Mammary epithelial cell (primary cell): ENCODE measurements at places on chromosomes 5 and 9.

DNA sequence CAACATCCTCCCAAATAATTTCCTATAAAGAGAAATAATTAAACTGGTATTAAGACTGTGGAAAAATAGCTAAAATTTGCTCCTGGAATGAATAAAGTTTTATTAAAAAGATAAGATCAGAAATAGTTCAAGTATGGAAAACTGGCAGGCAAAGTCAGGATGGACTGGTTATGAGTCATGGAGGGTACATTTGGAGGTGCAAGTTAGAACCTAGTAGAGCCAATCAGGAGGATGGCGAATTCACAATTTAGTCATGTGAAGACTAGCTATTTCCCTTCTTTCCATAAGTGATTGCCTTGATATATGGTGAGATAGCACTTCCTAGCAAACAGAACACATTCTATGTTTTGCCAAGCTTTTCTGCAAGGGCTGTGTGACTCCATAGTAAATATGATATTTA lies 1303.5 kb downstream of the EFNA5 start:
- peak; percentile 20 for DNase-seq

GRCh38 chr5:92941806-92942205 lies 639.2 kb downstream of the NR2F1-AS1 start:
- no peak for DNase-seq

DNA sequence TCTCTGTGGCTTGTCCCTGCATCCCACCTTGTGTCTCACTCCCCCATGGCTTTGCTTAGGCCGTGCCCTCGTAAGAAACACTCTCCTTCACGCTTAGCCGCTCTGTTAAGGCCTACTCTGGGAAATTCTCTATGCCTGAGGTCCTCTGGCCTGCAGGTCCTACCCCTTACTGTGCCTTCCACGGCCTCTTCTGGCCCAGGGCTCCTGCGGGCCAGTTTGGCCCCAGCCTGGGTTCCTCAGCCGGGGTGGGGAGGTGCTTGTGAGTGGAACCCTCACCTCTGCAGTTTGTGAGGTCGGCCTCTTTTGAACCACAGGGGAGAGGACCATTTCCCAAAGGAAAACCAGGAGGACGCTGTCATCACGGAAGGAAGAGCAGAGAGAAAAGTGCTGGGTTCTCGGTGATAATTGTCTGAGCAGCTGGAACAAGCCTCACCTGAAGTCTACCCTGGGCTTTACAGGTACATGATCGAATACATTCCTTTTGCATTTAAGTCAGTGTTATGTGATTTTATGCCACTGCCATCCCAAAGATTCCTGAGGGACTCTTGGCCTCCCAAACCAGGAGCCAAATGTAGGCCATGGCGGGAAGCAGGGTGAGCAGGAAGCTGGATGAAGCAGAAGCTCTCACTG lies 28.8 kb upstream of the GFPT2 start:
- no peak for DNase-seq

DNA sequence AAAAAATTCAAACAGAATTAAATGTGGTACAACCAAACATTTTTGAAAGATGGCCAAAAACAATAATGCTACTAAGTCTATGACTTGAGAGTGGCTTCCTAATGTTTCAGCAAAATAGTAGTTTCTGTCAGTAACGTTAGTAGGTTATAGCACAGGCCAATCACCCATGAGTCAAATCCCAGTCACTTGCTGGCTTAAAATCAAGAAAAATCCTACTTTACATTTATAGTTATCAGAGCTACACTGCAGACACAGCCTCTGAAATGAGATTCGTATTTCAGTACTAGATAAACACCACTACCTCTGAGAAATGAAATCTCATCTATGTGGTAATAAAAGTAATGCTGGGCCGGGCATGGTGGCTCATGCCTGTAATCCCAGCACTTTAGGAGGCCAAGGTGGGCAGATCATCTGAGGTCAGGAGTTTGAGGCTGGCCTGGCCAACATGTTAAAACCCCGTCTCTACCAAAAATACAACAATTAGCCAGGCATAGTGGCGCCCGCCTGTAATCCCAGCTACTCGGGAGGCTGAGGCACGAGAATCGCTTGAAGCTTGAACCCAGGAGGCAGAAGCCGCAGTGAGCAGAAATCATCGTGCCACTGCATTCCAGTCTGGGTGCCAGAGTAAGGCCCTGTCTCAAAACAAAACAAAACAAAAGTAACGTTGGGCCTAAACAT lies 6.1 kb downstream of the ZDHHC21 start:
- DNase-seq = peak; percentile 58

GRCh38 chr5:113050721-113051382 lies 74.3 kb downstream of the DCP2 start:
- DNase-seq = peak; percentile 82

DNA sequence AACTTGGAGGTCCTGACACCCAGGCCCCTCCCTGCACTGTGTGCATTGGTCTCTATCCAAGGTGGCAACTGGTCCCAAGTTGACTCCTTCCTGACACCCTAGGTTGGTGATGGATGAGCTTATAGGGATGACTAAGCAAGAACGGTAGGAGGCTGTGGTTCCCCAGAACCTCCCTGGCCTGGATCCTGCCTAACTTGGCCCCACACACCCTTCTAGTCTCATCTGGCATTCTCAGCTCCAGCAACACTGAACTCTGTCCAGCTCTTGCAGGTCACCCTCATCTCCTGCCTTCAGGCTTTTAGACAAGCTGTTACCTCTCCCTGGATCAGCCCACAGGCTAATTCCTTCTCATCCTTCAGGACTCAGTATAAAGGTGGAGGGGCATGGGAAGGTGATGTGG lies 16.5 kb downstream of the AQP3 start:
- DNase-seq = peak; percentile 48

- DNase-seq = no peak
These were observed 178.4 kb downstream of the PAX5 start for GRCh38 chr9:36855448-36856315.

DNA sequence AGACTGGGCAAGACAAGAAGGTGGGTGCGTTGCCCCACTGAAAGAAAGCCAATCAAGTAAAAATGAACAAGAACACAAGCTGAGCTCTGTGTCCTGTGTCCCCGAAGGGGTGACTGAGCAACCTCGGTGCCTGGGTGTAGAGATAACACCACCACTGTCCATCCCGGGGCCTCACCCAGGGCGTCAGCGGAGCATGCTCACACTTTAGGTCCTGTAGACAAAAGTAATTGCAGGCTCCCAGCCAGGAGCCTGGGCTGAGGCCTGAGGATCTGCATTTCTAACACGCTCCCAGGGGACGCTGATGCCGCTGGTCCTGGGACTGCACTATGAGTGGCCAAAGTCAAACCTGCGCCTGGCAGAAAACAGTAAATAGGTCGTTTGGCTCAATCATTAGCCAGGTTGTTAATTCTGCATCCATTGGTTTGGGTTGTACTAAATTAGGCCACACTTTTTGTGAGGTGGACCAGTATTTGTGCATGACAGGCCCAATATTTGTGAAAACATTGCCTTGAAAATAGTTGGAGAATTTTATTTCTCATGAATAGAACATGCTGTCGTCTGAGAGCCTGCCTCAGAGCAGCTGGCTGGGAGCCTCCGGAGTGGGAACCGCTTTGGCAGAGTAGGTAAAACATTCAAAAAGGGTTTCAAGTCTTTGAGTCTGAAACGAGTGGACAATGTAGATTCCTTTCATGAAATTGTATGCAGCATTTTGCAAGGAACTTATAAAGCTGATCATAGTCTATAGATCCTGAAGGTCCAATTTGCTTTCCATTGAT lies 38.3 kb downstream of the ANKRD33B start:
- no peak for DNase-seq

GRCh38 chr9:30035761-30036160 lies 2348.7 kb upstream of the ACO1 start:
- DNase-seq = no peak

DNA sequence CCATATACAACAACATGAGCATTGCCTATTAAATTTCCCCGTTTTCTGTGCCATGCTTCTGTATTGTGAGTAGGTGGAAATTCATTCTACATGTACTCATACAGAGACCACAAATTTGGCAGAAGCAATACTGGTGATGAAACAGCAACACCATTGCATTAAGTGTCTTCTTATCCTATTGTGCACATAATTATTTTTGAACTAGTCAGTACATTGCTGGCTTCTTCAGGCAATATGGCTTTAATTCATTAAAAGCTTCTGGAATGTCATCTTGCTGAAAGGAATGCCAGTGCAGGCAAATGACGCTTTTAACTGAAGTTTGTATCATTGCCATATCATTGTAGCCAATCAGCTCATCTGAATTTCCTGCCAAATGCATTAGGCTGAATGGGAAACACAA lies 82.6 kb downstream of the KIAA1958 start:
- DNase-seq = peak; percentile 84

DNA sequence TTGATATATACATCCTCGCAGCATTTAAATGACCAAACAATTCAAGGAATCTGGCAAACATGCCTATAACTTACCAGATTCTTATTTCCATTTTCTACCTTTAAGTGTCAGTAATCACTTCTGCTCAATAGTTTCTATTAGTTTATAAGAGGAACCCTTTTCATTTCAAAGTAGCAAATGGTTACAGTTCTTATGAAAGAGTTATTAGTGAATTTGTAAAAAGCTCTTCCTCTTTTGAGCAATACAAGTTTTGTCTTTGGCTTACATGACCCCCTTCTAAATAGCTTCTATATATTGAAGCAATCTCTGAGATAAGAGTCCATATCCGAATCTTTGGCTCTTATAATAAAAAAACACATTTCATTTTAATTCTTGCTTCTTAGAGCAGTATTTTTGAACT lies 42.0 kb downstream of the ELL2 start:
- DNase-seq = no peak

DNA sequence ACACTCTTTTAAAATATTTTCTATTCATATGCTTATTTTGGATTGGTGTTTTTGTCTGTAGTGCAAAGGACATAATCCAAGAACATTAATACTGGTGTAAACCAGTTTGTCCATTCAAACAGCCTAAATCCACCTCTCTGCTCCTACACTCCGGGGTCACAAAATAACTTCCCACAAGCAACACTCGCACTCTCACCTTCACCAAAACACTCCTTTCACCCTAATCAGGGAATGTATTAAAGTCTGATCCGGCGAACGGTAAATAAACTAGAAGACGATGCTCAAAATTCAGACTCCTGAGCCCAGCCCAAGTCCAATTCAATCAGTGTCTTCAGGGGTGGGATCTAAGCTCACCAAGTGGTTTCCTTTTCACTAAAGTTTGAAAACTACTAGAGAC lies 649 bp downstream of the AP3B1 start:
- peak; percentile 11 for DNase-seq

- DNase-seq = no peak
These were observed 31.0 kb downstream of the MARCHF6 start for GRCh38 chr5:10384483-10384882.

- no peak for DNase-seq
These were observed 14.4 kb downstream of the SLC25A51 start for GRCh38 chr9:37889536-37889935.

- peak; percentile 7 for DNase-seq
These were observed 144.9 kb downstream of the ALDH1A1 start for GRCh38 chr9:72807765-72808445.

- no peak for DNase-seq
These were observed 106.3 kb downstream of the ROR2 start for GRCh38 chr9:91843623-91844148.

DNA sequence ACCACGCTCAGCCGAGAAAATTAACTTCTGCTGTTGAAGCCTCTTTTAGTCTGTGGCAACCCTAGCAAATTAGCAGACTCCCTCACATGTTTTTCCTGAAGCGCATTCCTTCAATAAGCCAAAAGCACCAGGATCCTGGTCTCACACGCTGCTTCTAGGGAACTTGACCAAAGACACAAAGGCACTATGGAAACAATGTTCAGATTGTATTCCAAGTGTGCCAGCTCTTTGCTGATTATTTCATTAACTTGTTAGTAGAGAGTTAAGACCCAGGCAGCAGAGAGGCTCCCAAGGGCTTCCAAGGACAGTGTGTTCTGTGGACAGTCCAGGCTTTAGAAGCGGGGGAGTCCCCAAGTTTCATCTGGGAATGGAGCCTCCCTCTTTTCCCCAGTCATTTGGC lies 94.4 kb upstream of the BASP1 start:
- DNase-seq = no peak

DNA sequence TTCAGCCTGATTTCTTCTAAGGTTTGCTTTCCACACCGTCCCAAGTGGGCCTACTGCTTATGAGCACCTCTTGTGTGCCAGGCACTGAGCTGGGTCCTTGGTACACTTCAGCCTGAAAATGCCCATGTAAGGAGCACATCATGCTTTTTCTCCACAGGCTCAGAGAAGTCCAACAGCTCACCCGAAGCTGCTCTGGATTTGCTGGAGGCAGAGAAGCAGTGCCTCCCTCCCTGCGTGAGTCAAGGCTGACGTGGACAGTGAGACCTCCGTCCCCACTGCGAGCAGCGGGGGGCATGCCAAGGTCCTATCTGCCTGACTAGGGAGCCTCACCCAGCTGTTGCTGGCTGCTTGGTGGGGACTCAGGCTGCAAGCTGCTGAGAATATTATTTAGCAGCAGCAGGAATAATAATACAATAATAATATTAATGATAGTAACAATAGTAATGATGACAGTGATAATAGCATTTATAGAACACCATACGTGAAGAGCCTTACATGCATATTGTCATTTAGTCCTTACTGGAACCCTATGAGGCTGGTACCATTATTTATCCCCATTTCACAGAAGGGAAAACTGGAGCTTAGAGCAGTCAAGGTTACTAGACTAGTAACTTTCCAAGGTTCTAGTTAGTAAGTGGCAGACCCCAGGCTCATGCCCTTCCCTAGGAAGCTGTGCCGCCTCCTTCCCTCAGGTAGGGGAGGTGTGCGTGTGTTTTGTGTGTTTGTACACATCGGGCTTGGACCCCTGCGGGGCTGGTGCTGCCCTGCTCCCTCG lies 194.8 kb downstream of the HSPA4 start:
- no peak for DNase-seq

- DNase-seq = no peak
These were observed 78.1 kb downstream of the VCAN start for GRCh38 chr5:83549674-83550073.

DNA sequence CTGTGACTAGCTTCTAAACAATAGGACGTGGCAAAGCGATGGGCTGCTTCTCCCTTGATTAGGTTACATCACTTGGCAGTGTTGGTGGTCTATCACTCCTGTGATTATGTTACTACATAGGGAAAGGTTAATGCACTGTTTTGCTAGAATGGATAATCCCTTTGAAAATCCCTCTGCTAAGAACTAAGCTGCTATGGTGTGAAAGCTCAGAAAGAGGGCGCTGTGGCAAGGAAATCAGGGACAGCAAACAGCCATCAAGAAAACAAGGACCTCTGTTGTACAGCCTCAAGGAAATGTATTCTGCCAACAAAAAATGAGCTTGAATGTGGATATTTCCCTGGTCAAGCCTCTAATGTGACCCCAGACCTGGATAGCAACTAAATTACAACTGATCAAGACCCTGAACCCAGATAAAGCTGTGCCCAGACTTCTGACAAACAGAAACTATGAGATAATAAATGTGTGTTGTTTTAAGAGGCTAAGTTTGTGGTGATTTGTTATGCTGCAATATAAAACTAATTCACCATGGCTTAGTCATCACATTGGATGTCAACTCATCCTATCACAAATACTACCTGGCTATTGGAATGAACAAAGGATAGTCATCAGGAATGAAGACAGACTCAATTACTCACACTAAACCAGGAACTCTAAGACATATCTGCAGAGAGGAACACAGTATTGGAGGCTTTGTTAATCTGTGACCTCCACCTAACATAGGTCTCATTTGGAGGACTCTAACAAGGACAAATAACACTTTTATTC lies 1215.9 kb downstream of the EFNA5 start:
- DNase-seq = peak; percentile 91
